Left kidney (tissue), 8 donors: ENCODE measurements at places on chromosomes 4 and X. TPM values are rescaled to one million over a fixed set of nuclear protein-coding genes. Genes with fewer than 3 reads are reported as not detected.

DNA sequence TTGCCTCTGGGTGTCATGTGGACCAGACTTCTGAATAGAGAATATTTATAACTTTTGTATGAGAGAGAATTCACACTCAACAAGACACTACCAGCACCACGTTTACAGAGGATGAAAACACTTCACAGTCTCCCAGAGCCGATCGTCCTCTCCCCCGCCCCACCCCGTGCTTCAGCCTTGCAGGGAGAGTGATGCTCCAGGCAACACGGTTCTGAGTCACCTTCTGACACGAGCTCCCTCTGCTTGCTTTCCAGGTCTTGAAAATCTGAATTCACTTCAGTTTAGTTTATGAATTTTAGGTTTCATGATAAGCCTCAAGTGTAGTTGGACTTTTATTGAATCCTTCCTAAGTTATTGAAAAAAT, 59.8 kb downstream of the CPLX1 start:
- DNase-seq, result no peak

DNA sequence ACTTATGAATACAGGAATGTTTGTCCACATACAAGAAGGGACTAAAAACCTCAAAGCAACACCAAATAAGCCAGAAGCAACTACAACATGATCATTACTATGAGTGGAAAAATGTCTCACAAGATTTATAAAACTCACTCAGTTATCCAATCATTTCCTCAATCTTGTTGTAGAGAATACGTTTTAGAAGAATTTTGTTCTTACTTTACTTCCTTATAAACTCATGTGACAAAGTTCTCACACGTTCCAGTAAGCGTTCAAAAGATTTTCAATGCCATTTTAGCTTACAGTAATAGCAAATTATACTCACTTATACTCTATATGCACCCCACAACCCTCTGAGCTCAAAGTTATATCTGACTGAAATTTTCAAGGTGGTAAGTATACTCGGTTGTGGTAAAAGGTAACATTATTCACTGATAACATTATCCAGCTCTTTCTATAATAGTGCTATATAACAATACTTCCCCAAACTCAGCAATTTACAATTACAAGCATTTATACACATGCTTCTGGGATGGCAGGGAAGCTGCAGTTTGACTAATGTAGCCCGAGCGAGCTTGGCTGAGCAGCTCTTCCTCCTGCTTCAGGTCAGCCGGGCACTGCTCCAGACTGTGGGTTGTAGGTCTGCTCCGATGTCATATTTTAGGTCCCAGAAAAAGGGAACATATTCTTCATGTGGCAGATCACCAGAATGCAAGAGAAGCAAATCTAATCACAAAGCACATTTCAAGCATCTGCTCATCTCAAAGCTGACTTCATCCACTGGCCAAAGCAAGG, 226.3 kb downstream of the RCHY1 start:
- no peak for DNase-seq

MND1 gene
- polyA plus RNA-seq, result 22.6 TPM

GRCh38 chr4:38769857-38770256, 12.9 kb downstream of the TLR10 start:
- DNase-seq, result no peak

DNA sequence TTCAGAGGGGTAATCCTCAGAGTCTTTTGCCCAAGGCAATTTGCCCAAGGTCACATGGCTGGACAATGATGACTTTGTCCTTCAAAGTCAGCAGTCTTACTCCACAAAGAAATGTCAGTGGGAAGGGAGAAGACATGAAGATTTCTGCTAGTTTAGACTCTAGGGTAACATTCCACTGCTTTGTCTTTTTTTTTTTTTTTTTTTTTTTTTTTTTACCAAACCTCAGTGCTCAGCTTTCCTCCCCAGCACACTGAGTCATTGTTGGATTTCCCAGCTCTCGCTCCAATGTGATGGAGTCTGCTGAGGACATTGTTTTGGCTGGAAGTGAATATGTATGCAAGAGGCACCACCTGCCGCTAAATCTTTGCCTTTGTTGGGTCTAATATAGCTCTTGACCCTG, 7.2 kb upstream of the C1QTNF7 start:
- DNase-seq, result no peak

DNA sequence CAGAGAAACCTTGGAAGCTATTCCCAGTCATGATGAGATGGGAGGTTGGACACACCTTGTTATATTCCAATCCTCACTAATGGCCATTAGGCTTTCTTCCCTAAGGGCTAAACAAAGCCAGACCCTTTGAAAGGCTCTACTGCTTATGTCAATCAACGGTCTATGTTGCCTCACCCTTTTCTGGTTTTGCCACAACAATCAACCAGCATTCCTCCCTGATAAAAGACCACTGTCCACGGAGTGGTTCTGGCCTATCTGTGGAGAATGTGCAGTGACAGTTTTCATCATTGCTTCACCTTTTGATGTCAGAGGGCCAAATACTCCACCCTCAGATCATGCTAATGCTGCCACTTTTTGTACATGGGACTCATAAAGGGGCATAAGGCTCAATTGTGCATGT, 913.4 kb downstream of the RPA4 start:
- no peak for DNase-seq

DNA sequence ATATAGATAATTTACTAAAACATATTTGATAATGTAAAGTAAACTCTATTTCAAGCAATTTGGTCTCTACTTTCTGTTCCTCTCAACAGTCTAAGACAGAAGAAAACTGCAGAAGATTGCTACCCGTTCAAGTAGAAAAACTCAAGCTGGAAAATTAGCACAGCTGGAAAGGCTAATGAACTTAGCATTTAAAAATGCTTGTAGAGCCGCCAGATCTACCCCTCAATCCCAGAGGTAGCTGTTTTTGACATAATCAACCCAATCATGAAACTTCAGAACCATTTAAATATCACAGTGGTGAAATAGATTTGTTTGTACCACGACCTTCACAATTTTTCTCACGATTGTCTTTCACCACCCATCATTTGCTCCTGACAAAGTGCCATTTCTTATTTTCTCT, 479.5 kb downstream of the SPRY1 start:
- no peak for DNase-seq

GRCh38 chrX:30170900-30171299, 44.5 kb upstream of the MAGEB2 start:
- DNase-seq, result no peak

- no peak for DNase-seq
These were observed 311.8 kb downstream of the ADGRL3 start for GRCh38 chr4:61511716-61512488.
